ENCODE measurements at places on chromosomes 16 and 17.

DNA sequence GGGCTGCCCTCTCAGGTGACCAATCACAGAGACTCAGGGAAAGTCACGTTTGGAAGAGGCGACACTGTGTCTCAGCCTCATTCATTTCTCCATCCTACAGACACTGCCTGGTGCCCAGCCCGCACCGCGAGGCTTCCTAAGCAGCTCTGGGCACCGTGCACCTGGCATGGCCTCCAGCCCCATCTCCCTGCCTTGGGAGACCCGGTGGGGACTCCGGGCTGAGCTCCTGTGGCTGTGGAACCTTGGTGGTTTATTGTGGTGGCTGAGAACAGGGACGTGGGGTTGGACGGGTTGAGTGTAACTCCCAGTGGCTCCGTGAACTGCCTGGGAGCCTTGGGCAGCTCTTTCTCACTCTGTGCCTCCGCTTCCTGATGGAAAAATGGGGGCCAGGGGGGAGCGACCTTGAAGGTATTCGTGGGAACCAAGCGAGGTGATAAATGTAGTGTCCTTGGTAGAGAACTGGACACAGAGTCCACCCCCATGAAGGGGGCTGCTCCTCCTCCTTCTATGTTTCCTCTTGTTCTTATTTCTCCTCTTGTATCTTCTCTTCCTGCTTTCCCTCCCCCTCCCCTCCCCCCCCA is 215.4 kb downstream of the SEC14L1 start:
- no peak for DNase-seq

GRCh38 chr17:57557416-57557815 is 187.7 kb downstream of the CCDC182 start:
- no peak for DNase-seq

- no peak for DNase-seq
Measured at GRCh38 chr17:19309701-19310100, 52.8 kb downstream of the B9D1 start.

- peak; percentile 30 for DNase-seq
Measured at GRCh38 chr17:7046127-7046724, 2.3 kb upstream of the SLC16A11 start.

GRCh38 chr17:21296097-21297025 is 11.8 kb downstream of the MAP2K3 start:
- DNase-seq, result no peak

GRCh38 chr16:373020-373598 is 2.8 kb upstream of the MRPL28 start:
- no peak for DNase-seq

DNA sequence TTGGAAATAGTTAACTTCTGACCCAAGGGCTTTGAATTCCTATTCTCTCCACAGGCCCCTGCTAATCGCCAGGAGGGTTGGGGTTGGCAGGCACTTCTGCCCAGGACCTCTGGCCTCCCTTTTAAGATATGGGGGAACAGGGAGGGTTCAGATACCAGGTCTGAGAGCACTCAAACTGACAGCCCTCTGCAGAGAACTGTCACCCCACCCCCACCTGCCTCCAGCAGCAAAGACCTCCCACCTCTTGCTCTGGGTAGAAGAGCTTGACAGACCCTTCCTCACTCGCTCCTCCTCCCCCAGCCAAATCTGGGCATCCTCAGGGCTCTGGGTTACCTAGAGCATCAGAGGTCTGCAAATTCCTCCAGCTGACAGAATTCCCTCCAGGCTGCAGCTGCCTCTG is 11.6 kb downstream of the CDH3 start:
- DNase-seq, result no peak

DNA sequence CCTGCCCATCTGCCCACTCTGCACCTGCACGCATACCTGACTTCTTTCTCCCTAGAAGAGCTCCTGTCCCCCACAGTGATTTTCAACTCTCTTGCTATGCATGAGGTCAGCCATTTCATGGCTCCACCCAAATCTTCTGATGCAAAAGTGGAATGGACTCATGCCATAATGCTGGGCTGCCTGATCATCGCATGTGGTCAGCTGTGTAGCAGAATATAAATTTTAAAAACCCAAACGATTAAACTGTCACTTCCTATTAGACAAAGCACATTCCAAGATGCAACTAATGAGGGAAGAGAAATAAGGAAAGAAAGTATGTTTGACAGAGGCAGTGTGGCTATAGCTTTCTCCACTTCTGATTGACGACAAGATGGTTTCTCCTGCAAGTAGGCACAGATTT is 26.1 kb downstream of the GRIN2A start:
- DNase-seq, result no peak

GRCh38 chr17:73365906-73366623 is 54.3 kb upstream of the CDC42EP4 start:
- DNase-seq, result no peak
